Panc1 (cell line): ENCODE measurements at places on chromosomes 13 and 19.

DNA sequence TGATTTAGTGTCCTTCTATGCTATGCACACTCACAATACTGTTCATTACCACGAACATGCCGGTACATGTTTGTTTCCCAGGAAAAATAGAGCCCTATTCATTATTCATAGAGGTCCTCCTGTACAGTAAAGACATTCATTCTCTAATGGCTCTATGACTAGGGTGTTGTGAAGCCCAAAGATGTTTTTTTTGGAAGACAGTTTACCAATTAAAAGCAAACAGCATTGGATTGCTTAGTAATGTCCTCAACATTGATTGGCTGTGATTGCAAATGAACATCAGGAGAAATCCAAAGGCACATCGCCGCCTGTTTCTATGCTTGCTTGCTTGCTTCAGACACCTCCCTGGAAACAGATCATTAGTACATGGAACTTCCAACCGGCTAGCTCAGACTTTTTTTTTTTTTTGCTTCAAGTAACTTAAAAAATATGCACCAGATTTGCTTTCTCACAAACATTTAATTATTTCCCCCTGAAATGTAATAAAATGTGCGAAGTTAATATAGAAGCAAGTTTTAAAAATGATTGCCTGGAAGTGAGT is 8.8 kb upstream of the GPC6 start:
- no peak for DNase-seq

DNA sequence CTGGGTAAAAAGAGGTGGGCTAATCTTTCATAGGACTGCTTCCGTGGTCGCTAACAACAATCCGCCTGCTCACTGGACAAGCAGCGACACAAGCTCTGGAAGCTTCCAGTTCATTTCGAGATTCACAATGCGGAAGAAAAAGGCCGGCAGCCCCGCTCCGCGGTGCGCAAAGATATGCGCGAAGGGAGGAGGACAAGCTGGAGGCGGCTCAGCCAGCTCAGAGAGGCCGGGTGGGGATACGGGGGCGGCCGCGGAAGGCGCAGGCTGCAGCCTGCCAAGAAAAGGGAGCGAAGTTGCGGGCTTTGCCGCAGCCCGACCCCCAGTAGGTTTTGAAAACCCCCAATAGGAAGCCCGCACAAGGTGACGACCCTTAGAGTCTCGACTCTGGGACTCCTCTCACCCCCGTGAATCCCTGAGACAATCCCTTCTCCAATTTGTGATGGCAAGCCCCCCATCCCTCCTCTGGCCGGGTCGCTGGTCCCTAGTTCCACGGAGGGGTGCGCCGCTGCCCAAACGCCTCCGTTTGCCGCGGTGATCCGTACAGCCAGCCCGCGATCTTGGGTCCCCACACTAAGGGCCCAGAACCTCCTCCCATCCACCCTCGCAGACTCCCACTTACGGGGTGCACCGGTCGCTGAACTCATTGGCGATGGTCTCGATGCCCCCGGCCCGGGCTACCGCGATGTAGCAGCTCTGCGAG is 697 bp downstream of the HSPH1 start:
- no peak for DNase-seq

DNA sequence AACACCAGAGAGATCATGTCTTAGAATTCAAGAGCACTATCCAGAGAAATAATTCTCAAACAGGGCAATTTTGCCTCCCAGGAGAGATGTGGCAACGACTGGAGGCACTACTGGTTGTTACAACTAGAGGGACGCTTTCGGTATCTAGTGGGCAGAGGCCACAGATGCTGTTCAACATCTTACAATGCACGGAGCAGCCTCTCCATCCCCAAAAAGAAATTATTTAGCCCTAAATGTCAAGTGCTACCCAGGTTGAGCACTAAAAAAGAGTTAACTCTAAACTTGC is 78.6 kb downstream of the ABCC4 start:
- no peak for DNase-seq

GRCh38 chr13:98492335-98493041 is 84.4 kb downstream of the STK24 start:
- DNase-seq: no peak

DNA sequence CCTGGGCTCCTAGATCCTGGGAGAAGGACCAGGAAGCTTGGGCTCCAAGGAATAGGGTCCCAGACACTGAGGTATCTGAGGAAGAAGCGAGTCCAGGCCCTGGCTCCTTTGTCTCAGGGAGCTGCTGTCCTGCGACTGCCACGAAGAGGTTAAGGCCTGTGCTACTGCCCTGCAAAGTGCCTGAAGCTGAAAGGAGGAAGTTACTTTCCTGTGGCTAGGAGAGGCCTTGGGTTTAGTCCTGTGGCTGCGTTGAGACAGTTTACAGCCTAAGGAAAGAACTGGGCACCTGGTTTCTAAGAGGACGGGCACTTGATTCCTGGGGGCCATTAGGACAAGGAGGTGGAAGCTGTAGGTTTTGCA is 2.8 kb downstream of the MYADM start:
- DNase-seq: no peak
